H7 (cell line): ENCODE measurements at places on chromosomes 2 and 18. TPM values are rescaled to one million over a fixed set of nuclear protein-coding genes. Genes with fewer than 3 reads are reported as not detected.

The RAB11FIP5 gene
- total RNA-seq = 12.4 and 16.7 TPM in 2 replicates

The ANKRD29 gene
- total RNA-seq = 2.9 and 3.0 TPM in 2 replicates

The LYPD1 gene
- total RNA-seq = 5.7 and 7.3 TPM in 2 replicates

The TRIB2 gene
- total RNA-seq = 70.4 and 77.3 TPM in 2 replicates

The COL5A2 gene
- total RNA-seq = 130 and 149 TPM in 2 replicates

The FEZ2 gene
- total RNA-seq = 16.9 and 22.7 TPM in 2 replicates

The ITGA4 gene
- 1.6 and 2.2 TPM in 2 replicates for total RNA-seq

The SPC25 gene
- total RNA-seq = 11.9 and 13.9 TPM in 2 replicates

The SERPINB12 gene
- not detected in 2 replicates for total RNA-seq

The C2orf78 gene
- 0.15 TPM in 1 of 2 replicates, not detected in the other for total RNA-seq

The ELOA2 gene
- not detected in 2 replicates for total RNA-seq

The CREG2 gene
- 0.03 and 0.15 TPM in 2 replicates for total RNA-seq

The DNAJC27 gene
- 2.7 and 4.2 TPM in 2 replicates for total RNA-seq

The GBX2 gene
- total RNA-seq = 24.4 and 27.3 TPM in 2 replicates

The DSG3 gene
- not detected in 2 replicates for total RNA-seq

The HRH4 gene
- not detected in 2 replicates for total RNA-seq

The LCT gene
- 0.03 TPM in 1 of 2 replicates, not detected in the other for total RNA-seq

The GFPT1 gene
- 25.6 and 39.0 TPM in 2 replicates for total RNA-seq
